Cardiac fibroblast (primary cell): ENCODE measurements at places on chromosomes 7 and 10.

DNA sequence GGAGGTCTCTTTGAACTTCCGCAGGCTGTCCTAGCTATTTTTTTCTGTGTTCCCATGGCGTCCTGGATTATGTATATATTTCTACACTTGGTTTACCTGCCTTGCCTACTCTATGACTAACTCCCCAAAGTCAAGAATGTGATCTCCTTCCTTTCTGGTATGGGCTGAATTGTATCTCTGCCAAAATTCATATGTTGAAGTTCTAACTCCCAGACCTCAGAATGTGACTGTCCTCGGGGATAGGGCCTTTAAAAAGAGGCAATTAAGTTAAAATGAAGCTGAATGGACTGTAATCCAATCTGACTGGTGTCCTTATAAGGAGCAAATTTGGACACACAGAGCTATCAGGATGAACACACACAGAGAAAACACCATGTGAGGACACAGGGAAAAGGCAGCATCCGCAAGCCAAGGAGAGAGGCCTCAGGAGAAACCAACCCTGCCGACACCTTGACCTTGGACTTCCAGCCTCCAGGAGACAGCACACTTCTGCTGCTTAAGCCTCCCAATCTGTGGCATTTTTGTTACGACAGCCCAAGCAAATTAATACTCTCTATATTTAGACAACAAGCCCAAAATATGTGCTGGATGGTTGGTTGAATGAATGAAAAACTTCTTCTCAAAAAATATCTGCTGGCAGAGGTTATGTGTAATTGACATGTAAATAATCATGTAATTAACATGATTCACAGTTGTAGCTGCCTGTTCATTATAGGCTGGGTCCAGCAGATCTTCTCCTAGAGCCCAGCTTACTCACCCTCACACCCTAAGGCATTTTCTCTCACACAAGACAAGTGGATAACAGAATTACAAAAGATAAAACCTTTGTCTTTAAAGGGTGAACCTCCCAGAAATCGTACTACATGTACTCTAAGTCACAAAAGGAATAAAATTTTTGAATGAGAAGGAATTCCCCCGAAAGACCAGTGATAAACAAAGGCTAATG lies 123.7 kb downstream of the CUBN start:
- no peak for DNase-seq

DNA sequence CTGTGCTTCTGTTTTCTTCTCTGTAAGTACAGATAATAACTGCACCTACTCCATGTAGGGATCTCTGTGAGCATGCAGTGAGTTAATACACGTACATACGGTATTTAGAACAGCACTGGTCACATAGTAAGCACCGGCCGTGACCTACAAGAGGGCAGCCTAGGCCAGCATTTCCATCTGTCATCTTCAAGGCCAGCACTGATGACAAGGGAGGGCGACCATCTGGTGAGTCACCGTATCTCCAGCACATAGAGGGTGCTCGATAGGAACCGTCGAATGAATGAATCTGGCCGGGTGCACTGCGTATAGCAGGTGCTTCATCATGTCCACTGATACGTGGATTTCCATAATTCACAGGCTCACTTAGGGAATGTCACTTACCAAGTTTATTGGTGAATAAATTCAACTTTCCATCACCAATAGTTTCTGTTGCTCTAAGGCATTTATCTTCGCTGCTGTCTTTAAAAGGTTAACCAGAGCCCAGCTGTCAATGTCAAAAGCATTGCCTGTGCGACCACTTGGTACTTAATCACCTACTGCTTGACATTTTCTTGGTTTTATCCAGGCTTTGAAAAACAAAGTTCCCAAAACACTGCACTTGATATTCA lies 8.3 kb downstream of the NOD1 start:
- peak; percentile 64 for DNase-seq

DNA sequence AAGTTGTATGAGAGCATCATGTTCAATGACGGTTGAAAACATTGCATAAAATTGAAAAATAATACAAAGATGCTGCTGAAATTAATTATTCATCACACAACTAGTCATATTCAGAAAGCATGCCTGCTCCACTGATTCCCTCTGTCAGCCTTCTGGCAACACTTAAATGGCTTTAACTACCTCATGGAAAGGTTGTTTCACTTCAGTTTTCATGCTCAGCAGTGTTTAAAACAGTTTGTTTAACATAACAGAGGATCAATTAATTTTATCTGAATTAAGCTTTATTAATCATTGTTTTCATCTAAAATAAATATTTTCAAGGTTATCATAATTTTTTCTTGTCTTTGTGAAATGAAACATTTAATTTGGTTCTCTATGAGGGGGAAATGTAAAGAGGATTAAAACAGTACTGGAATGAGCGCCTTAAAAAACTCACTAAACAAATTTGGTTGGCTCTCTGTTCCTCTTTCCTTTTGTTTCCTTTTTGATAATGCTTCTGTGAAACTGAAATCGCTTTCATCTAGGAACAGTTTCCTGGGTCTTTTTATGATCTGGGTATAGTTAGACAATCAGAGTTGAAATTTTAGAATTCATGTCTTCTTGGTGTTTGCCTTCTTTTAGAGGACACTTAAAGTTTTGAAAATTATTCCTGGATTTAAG lies 427.4 kb downstream of the SH2D4B start:
- no peak for DNase-seq

DNA sequence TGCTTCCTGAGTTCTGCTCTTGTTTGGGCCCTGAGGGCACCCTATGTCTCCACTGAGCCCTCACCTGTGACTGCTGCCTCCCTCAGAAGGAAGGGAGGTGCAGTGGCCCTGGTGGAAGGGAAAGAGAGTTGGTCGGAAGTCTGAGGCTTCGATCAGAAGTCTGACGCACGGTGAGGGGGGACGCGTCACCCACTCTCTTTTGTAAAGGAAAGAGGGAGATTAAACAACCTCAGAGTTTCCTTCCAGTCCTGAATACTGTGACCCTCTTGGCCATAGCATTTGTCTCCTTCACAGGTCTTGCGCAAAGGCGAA lies 31.4 kb upstream of the TRIM8 start:
- no peak for DNase-seq

DNA sequence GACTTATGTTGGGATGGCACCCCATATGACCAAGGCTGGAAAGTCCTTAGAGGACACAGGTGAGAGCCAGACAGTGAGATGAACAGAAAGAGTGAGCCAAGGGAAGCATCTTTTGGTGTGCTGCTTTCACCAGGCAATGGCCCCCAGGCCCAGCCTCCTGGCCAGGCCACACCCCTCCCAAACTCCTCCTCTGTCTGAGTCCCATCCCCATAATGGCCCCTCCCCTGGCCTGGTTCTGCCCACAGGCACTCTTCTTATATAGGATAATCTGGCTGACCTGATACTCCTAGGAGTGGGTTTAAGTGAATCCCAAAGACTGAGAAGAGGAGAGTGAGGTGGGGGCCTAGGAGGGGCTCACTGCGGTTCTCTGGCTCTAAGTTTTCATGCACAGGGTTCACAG lies 252.5 kb downstream of the RPS24 start:
- DNase-seq: no peak

DNA sequence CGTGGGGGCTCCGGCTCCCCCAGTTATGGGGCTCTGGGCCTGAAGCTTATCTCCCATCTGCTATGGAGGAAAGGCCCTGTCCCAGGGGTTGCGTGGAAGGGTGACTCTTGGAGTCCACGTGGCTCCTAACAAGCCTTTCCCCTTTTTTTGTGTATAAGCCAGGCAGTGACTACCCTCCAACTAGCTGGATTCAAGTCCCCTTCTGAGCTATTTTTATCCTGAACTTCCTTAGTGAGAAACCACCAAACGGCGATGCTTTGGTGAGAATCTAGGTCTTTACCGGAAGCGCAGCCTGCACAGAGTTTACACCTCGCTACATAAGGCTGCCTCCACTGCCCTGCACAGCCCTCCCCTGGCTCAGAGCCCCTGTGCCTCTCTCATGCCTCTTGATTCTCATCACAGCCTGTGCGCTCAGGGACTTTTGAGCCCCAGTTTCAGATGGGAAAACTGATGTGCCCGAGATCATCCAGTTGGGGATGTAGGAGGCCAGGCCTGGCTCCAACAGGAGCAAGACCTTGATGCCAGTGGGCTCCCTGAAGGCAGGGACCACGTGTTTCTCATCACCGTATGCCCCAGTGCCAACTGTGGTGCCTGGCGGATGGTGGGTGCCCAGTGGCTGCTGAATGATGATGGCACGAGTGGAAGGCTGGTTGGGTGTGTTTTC lies 102.3 kb upstream of the PPIF start:
- DNase-seq: no peak

- no peak for DNase-seq
These were observed 13.4 kb downstream of the HEPACAM2 start for GRCh38 chr7:93212881-93213280.

DNA sequence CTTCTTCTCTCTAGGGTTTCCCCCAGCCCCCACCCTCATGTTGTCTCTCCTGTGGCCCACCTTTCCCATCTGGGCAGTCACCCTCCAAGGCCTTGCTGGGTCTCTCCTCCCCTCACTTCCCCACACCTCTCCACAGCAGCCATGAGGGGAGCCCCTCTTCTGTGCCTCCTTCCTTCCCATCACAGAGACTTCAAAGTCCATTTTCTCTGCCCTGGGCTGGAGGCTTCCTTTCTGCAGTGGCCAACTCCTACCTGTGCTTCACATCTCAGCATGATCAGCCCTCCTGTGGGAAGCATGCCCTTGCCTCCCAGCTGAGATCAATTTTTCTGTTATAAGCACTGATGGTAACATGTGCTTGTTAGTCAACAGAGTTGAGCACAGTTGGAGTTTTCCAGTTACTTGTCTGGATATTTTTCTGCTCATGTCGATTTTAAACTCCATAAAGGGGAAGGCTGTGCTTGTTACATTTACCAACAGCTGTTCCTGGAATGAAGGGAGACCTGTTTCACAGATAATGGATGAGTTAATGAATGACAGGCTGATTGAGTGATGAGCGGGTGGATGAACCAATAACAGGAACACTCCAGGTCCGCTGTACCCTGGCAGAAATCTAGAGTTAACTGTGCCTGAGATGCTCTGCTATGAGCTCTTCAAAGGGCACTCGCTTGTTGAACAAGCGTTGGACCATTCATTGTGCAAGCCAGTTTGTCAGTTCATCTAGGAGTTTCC lies 71.4 kb upstream of the PRSS58 start:
- no peak for DNase-seq

DNA sequence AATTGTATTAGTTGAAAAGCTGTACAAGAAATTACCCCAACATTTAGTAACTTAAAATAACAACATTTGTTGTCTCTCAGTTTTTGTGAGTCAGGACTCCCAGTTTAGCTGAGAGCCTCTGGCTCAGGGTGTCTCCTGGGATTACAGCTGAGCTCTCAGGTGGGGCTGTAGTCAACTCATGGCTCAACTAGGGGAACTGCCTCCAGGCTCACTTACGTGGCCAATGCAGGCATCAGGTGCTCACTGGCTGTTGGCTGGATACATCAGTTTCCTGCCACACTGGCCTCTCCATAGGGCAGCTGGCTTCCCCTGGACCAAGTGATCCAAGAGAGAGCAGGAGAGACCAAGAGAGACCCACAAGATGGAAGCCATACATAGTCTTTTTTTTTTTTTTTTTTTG lies 17.5 kb downstream of the CCNY start:
- peak; percentile 86 for DNase-seq

DNA sequence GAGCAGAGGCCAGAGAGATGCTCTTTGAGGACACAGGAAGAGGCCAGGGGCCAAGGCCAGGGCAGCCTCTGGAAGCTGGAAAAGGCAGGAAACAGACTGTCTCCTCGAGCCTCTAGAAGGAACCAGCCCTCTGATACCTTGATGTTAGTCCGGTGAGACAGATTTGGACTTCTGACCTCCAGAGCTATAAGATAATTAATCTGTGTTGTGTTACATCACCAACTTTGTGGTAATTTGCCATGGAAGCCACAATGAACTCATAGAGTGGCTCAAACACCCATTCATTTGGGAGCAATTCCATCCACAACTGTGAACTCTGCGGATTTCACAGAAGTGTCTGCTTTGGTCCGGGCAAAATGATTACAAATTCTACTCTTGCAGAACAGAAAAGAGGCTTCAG lies 48.7 kb downstream of the OAT start:
- DNase-seq: no peak

GRCh38 chr10:49552277-49552676 lies 13.4 kb upstream of the ERCC6 start:
- peak; percentile 88 for DNase-seq

- no peak for DNase-seq
These were observed 79.0 kb upstream of the EMX2 start for GRCh38 chr10:117463545-117463920.

DNA sequence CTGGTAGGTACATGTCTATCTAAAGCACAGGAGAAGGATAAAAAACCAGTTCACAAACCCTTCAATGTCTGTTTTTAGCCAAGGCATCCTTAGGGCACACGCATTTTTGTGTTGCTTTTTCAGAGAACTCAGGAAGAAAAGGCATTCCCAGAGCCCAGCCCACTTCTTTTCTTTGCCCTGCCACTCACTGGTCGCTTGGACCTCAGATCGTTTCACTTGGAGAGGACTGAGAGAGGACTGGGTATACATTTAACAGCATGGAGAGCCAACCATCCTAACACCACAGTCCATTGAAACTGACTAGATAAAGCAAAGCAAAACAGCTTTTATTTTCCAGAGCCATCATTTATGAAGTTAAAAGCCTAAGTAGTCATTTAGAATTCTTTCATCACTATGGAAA lies 194.2 kb downstream of the CAMK1D start:
- no peak for DNase-seq

GRCh38 chr10:7202793-7203355 lies 208.0 kb downstream of the SFMBT2 start:
- no peak for DNase-seq

GRCh38 chr7:155368894-155369600 lies 71.4 kb downstream of the INSIG1 start:
- DNase-seq: no peak

- DNase-seq: peak; percentile 50
These were observed 381.6 kb downstream of the SUGCT start for GRCh38 chr7:40516376-40516775.

DNA sequence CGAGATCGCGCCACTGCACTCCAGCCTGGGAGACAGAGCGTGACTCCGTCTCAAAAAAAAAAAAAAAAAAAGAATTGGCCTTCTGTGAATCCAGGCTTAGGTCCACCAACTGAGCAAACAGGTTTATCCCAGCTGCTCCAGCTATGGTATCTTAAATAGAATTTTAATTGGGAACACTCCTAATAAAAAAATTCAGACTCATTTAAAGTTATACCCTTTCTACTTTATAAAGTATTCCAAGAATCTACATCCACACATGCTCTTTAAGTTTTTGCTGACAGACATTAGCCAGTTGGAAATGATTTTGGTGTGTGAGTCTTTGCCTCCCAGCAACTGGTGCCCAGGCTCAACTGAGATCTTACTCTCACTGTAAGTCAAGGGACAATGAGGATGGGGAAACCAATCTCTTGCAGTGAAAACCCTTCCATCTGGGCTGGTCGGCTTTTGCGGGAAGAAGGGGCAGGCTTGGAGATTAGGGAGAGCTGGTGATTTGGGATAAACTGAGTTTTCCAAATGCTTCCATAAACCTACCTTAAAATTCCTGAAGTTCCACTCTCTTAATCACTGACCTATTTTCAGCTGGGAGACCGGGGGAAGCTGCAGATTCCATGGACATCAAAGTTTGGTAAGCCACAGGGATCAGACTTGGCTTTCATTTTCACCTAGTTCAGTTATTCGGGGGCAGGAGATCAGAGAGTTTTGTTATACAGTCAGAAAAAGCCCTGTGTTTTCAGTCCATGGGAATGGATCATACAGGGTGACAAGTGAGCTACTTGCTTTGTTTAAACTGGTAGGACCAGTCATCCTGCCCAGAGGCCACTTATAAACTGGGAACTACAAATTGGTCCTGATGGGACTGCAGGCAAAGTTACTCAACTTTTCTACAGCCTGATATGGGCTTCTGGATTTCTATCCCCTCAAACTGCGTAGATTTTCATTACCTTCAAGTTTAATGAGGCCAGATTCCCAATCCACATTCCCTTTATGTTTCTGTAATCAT lies 89.3 kb upstream of the ZNF746 start:
- DNase-seq: no peak
